Camera-type eye (tissue), 1 donor: ENCODE measurements at places on chromosomes 6 and 20. TPM values are rescaled to one million over a fixed set of nuclear protein-coding genes. Genes with fewer than 3 reads are reported as not detected.

NRN1 gene
- total RNA-seq: 23.0 TPM

DHX35 gene
- total RNA-seq: 22.5 TPM

TIAM2 gene
- 50.8 TPM for total RNA-seq

ETV7 gene
- 0.38 TPM for total RNA-seq

WFDC5 gene
- not detected for total RNA-seq

C20orf144 gene
- total RNA-seq: 0.22 TPM

HUS1B gene
- total RNA-seq: 4.9 TPM

PTK6 gene
- total RNA-seq: 1.3 TPM

PXMP4 gene
- 14.6 TPM for total RNA-seq

CCN5 gene
- not detected for total RNA-seq

NSFL1C gene
- total RNA-seq: 48.7 TPM

NR2E1 gene
- 48.3 TPM for total RNA-seq

IDH3B gene
- 105 TPM for total RNA-seq

F13A1 gene
- total RNA-seq: 45.1 TPM

HTR1B gene
- total RNA-seq: 4.7 TPM

IGF2R gene
- total RNA-seq: 94.5 TPM

DSP gene
- 98.2 TPM for total RNA-seq

TTI1 gene
- 36.4 TPM for total RNA-seq

HCRTR2 gene
- 1.5 TPM for total RNA-seq

DEFB123 gene
- not detected for total RNA-seq

CNKSR3 gene
- 12.1 TPM for total RNA-seq

CLDN20 gene
- not detected for total RNA-seq

AURKA gene
- 9.7 TPM for total RNA-seq

SIRPB1 gene
- not detected for total RNA-seq

SAMD3 gene
- total RNA-seq: 7.9 TPM

CDYL gene
- total RNA-seq: 39.9 TPM

CRISP2 gene
- total RNA-seq: 0.55 TPM

CHRNA4 gene
- 12.0 TPM for total RNA-seq

BTNL2 gene
- not detected for total RNA-seq

C20orf141 gene
- total RNA-seq: not detected

WFDC2 gene
- total RNA-seq: 2.4 TPM

TRIM26 gene
- total RNA-seq: 39.6 TPM

C6orf132 gene
- total RNA-seq: 4.4 TPM

RALGAPB gene
- total RNA-seq: 69.7 TPM

RFX6 gene
- total RNA-seq: not detected

SYCP2 gene
- total RNA-seq: 5.4 TPM

SERPINB6 gene
- 87.5 TPM for total RNA-seq

ULBP1 gene
- 0.60 TPM for total RNA-seq

ENPP1 gene
- total RNA-seq: 10.3 TPM

SYNDIG1 gene
- total RNA-seq: 17.6 TPM

ANGPT4 gene
- total RNA-seq: 0.60 TPM
